ENCODE measurements at places on chromosomes 1 and 21.

- no peak for DNase-seq
Measured at GRCh38 chr1:234109840-234110239, 205.4 kb downstream of the SLC35F3 start.

DNA sequence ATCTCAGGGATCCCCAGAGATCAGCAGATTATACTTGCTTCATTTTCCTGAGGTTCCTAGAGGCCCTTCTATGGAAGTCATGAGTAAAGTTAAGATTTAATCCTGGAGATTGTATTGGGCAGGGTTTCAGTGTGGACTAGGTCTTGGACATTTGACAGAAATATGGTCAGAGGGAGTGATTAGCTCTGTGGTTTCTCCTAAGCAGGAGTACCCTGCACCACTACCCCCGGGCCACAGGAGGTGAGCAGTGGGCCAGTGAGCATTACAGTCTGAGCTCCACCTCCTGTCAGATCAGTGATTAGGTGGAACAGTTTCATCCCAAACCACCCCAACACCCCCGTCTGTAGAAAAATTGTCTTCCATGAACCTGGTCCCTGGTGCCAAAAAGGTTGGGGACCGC lies 43.2 kb downstream of the PHACTR4 start:
- no peak for DNase-seq

DNA sequence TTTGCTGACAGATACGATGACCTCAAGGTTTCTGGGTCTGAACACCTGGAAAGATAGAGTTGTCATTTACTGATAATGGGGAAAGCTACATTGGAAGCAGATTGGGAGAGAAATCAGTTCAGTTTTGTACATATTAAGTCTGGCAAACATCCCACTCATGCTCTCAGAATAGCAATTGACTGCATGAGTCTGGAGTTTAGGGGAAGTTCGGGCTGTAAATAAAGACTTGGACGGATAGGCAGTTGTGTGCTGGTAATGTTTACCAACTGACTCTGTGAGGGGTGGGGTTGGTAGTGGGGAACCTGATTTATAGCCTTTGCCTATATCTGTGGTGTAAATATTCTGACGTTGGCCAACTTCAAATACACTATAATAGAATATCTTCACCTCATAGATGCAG lies 4.0 kb downstream of the H6PD start:
- no peak for DNase-seq

GRCh38 chr1:53484705-53485477 lies 25.7 kb downstream of the DMRTB1 start:
- no peak for DNase-seq

- DNase-seq: no peak
Measured at GRCh38 chr1:189429610-189430009, 1048.1 kb downstream of the BRINP3 start.

- no peak for DNase-seq
Measured at GRCh38 chr1:87852410-87853161, 523.9 kb downstream of the LMO4 start.

GRCh38 chr1:46749921-46750404 lies 31.0 kb upstream of the EFCAB14 start:
- DNase-seq: no peak

GRCh38 chr1:177877086-177877485 lies 92.8 kb downstream of the SEC16B start:
- DNase-seq: no peak

GRCh38 chr1:76317299-76317900 lies 242.9 kb downstream of the ST6GALNAC3 start:
- DNase-seq: no peak

DNA sequence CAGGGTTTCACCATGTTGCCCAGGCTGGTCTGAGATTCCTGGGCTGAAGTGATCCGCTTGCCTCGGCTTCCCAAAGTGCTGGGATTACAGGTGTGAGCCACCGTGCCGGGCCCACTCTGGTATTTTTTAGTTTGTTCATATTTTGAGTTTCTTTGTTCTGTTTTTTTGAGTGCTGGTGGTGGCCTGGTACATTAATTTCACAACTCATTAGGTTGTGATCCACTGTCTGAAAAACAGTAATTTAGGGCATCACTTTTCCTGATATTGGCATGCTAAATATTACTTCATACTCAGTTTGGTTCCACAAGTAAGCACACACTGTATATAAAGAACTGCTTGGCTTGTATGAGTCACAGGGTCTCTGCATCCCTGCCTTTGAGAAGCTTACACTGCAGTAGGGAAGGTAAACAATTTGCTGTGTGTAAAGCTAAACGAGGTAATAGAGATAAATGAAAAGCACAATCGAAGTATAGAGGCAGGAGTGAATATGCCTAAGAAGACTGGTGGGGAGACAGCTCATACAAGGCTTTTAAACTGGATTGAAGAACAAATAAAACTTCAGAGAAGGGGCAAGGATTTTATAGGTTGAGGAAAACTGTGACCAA lies 7.7 kb downstream of the SNX27 start:
- DNase-seq: no peak

DNA sequence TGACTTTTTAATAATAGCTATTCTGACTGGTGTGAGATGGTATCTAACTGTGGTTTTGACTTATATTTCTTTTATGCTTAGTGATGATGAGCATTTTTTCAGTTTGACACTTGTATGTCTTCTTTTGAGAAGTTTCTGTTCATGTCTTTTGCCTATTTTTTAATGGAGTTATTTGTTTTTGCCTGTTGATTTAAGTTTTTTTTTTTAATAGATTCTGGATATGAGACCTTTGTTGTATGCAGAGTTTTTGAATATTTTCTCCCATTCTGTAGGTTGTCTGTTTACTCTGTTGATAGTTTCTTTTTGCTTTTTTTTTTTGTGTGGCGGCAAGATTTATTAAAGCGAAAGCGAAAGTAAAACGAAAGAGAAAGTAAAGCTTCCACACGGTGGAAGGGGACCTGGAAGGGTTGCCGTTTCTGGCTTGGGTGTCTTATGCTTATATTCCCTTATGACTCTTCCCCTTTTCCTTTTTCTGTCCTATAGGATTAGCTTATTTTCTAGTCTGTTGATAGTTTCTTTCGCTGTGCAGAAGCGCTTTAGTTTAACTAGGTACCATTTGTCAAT lies 67.6 kb downstream of the TBX19 start:
- no peak for DNase-seq

- DNase-seq: no peak
Measured at GRCh38 chr1:155003766-155004351, 1.3 kb downstream of the ZBTB7B start.

GRCh38 chr1:115164484-115164883 lies 75.2 kb upstream of the TSPAN2 start:
- DNase-seq: no peak

- no peak for DNase-seq
Measured at GRCh38 chr1:157691285-157691920, 9.2 kb downstream of the FCRL3 start.

DNA sequence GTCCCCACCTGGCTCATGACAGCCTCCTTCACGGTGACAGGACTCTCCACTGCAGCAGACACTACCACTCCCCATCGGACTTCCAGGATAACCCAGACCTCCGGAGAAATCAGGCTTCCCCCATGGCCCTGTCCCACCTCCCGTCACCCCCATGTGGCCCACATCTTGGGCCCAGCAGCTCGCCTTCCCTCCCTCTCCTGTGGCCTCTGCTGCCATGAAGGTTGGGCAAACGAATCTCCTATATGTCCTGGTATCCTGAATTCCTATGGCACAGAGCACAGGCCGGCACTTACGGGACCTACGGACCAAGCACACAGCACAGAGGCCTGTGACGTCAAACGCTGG lies 82.0 kb downstream of the NPHP4 start:
- no peak for DNase-seq

DNA sequence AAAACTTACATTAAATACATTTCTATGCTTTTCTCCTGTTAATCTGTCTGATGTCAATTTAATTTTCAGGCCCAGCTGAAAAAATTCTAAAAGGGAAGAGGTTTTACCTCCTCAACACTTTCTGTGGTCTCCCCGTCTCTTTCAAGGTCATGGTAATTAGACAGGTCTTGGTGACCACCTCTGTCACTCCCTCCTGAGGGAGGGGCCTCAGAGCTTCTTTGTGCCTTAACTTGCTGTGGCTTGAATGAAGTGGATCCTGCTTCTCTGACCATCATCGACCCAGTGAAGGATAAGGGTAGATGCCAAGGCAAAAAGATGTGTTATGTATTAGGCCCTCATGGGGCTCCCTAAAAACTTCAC lies 40.8 kb upstream of the OSBPL9 start:
- DNase-seq: no peak

DNA sequence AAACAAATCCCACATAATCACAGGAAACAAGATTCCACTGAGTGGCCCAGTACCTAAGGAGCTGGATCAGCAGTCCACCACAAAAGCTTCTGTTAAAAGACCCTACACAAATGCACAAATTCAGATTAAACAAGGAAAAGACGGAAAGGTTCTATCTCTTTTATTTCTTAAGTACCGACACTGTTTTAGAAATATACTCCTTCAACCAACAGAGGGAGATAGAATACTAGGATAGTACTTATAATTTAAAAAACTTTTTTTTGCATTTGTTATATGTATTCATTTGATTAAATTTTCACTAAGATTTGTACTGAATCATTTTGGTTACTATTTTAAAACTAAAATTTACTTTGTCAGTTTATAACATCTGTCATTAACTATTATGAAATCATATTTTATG lies 12.5 kb downstream of the CDC7 start:
- no peak for DNase-seq

DNA sequence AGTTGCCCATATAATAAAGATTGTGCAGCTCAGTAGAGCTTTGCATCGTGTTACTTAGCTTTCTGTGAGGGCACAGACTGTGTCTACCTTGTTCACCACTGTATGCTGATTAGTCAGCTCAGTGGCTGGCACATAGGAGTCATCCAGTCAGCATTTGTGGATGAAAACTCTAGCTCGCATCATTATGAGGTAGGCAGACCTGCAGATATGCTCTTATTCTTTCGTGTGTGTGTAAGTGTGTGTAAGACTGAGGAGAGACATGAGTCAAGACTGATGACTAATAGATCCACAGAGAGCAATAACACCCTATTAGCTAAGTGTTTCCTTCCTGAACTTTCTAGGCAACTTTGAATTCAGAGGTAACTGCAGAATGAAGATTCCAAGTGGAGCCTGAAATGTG lies 17.1 kb downstream of the TTF2 start:
- no peak for DNase-seq

GRCh38 chr1:100266741-100267140 lies 725 bp downstream of the RTCA start:
- DNase-seq: no peak

- DNase-seq: no peak
Measured at GRCh38 chr21:35314857-35315582, 265.9 kb upstream of the RUNX1 start.

GRCh38 chr21:43352568-43353281 lies 74.2 kb downstream of the SIK1 start:
- no peak for DNase-seq

DNA sequence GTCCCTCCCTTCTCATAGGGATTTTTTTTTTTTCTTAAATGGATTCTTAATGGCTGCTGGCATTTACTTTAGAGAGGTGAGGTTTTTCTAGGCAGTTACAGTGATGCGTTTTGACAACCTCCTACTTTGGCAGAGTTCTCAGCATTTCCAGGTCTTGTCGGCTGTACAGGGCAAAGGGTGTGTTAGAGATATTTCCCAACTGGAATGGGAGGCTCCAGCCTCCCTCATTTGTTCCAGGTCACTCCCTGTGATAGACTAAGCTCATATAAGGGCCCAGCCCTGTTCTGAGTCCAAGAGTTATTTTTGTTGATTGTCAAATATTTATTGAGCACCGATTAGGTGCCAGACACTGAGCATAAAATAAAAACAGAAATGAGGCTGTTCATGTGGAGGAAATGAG lies 7.6 kb upstream of the XKR8 start:
- DNase-seq: no peak

- DNase-seq: no peak
Measured at GRCh38 chr1:184362876-184363275, 24.0 kb upstream of the C1orf21 start.

DNA sequence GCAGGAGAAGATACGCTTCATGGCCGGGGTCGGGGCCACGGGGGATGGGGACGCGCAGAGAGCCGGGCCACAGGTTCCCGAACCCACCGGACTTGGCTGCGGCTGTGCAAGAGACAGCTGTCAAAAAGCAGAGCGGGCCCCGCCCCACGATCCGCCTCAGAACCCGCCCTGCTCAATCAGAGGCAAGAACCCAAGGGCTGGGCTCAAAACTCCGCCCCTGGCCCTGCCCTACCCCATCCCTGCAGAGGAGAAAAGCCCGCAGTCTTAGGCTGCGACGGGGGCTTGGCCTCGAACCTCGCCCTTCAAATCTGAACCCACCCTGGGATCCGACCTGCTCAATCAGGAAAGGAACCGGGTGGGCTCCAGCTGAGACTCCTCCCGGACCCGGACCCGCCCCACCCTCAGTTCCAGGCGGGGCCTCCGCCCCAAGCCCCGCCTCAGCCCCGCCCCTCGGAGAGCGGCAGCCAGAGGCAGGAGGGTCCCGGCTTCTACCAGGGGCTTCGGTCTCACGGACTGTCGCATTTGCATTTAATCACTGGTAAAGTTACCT lies at the start of gene ANKRD35:
Gene ANKRD35 (minus strand): TSS at position 129 of the 550 bp plus-strand sequence. CDS start 108 bp downstream, at position 21.
- DNase-seq: peak; percentile 76

GRCh38 chr1:9345471-9345870 lies 52.8 kb downstream of the SPSB1 start:
- DNase-seq: no peak

GRCh38 chr1:42721926-42722325 lies 18.1 kb downstream of the CLDN19 start:
- DNase-seq: no peak

DNA sequence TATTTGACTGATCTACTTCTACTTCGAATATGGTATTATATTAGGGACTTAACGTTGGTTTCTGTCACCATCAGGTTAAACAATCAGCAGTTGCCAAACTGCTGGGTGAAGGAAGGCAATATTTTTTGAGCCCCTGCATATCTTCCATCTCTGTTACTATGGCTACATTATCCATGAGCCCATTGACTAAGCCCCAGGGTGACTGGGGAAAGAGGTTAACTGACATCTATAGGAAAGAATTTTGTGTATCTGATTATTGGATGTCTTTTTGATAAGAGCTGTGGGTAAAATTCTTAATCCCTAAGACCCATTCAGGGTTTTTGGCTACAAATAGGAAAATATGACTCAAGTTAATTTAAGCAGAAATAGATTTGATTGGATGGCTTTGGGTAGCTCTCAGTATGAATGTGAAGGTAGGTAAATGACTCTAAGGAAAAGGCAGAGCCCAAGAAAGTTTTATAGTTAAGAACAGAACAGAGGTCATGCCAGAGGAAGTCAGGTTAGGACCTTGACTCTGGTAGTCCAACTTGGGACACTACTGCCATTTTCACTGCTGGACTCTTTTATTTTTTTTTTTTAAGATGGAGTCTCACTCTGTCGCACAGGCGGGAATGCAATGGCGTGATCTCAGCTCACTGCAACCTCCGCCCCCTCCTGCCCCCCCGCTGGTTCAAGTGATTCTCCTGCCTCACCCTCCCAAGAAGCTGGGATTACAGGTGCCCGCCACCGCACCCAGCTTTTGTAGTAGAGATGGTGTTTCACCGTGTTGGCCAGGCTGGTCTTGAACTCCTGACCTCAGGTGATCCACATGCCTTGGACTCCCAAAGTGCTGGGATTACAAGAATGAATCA lies 8.9 kb upstream of the XPR1 start:
- DNase-seq: no peak
